ENCODE measurements at places on chromosomes 4 and X.

DNA sequence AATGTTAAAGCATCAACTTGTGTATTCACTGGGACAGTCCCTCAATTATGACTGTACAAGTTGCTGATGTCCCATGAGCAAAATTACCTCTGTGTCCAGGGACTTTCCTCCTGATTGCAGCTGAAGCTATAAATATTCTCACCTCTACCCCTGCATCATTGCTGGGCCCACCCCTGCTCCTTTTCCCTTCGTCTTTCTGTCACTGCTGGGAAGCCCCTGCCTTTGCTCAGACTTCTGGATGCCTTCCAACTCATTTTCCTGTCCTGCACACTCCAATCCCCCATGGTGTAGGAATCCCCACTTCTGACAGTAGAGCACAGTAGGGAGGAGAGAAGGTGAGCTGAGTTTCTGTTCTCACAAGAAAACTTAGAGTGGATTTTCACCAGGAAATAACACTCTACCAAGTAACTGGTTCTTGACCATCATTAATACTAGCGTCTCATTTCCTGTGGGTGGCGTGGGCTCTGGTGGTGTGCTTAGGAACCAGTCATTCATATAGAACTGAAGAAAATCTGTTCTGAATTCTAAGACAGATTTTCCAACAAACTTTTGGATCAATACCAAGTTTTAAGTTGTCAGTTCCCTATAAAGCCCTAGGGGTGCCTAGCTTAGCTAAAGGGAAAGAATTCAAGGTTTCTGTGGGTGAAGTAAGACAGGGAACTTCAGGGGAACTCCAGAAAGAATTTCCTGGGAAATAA is 136.2 kb upstream of the MED14 start:
- no peak for DNase-seq

GRCh38 chr4:185535612-185536410 is 504 bp upstream of the PDLIM3 start:
- DNase-seq = no peak

GRCh38 chrX:31500921-31501320 is 429.1 kb upstream of the FTHL17 start:
- no peak for DNase-seq

- DNase-seq = no peak
Measured at GRCh38 chr4:187176261-187176910, 452.7 kb upstream of the FAT1 start.

DNA sequence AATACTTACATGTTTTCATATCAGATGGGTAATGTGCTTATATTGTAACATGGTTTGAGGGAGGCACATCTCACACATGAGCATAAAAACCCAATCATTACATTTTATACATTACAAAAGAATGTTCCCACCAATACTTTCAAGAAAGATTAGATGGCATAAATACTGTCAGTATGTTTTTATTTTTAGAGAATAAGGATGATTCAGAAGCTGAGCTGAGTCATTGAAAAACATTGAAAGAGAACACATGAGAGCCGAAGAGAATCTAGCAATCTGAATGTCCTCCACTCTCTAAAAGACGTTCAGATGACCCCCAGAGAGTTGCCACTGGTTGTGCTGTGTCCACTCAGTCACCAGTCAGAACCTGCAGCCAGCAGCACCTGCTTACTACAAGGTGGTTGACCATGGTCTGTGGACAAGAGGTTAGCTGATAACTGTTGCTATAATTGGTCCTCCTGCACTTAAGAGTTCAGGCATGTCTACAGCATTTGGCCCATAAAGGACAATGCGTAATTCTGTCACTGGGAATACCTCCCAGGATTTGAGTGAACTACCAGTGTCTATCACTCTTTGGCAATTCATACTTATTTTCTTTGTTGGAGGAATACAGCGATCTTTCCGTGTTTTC is 382.2 kb upstream of the IGFBP7 start:
- DNase-seq = no peak

- no peak for DNase-seq
Measured at GRCh38 chr4:2472187-2472586, 3.3 kb downstream of the RNF4 start.

GRCh38 chr4:165635381-165635780 is 237.7 kb upstream of the TLL1 start:
- no peak for DNase-seq

Data from esophagus squamous epithelium (tissue), 5 donors.